ENCODE measurements at places on chromosomes 12 and 14.

GRCh38 chr12:26696613-26697092, 136.3 kb downstream of the ITPR2 start:
- DNase-seq, result no peak

GRCh38 chr12:19273482-19274330, 144.2 kb downstream of the PLEKHA5 start:
- DNase-seq, result peak; percentile 39

- no peak for DNase-seq
Measured at GRCh38 chr12:106030210-106031071, 108.3 kb downstream of the NUAK1 start.

DNA sequence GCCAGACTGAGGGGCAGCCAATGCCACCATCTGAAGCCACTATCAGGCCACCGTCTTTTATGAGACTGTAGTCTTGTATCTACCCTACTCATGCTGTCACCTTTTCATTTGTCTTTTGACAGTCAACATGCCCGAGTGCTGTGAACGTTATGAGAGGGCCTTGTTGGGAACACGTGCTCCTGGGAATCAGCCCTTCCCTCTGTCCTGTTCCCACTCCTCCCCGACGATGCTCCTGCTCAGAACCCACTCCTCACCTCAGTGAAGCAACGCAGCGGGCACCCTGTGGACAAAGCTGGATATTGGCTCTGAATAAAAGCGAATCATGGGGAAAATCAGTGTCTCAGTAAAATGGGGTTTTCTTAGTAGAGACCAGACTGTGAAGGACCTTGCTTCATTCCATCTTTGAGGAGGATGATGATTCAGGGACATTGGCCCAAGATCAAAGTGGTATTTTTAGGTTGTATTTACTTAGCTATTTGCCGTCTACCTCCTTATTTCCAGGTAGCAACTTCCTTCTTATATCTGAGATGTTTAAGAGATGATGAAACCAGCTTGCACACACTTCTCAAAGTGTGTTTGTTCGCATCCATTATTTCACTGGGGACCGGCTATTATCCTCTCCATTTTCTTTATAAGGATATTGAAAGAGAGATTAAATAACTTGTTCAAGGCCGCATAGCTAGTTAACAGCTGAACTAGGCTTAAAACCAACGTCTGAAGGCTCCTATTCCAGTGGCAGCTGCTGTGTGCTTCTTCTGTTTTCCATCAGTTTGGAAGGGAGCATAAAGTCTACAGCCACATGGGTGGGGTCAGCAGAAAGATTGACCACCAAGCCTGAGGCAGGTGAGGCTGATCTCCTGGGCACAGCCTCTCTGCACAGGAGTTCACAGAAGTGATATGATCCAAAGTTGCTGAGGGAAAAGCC, 43.9 kb upstream of the CTDSP2 start:
- DNase-seq, result no peak

GRCh38 chr12:24778486-24779304, 170.2 kb downstream of the BCAT1 start:
- no peak for DNase-seq

GRCh38 chr12:10361084-10361483, 28.8 kb downstream of the KLRK1 start:
- no peak for DNase-seq

DNA sequence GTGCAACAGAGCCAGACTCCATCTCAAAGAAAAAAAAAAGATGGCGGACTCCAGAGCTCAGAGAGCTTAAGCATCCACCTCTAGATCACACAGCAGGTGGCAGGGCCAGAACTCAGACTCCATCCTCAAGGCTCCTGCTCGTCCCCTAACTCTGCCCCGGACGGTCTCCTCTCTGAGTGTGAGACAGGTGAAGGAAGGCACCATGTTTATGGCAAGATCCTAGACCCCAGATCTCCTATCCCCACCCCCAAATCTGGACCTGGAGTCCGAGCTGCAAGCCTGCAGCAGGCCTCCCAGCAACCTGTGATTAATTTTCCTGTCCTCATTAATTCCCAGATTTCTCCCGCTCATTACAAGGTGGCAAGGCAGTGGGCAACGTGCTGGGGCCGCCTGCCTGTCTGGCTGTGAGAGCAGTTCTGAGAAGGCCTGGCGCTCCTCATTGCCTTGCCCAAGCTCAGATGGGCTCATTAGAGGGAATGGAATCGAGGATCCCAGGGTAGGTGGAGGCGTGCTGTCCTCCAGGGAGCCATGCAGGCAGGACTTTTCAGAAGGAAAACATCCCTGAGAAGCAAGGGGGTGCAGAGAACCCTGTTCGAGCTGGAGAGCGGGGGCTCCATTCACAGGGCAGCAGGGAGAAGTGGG, 296.6 kb upstream of the RTL1 start:
- no peak for DNase-seq

DNA sequence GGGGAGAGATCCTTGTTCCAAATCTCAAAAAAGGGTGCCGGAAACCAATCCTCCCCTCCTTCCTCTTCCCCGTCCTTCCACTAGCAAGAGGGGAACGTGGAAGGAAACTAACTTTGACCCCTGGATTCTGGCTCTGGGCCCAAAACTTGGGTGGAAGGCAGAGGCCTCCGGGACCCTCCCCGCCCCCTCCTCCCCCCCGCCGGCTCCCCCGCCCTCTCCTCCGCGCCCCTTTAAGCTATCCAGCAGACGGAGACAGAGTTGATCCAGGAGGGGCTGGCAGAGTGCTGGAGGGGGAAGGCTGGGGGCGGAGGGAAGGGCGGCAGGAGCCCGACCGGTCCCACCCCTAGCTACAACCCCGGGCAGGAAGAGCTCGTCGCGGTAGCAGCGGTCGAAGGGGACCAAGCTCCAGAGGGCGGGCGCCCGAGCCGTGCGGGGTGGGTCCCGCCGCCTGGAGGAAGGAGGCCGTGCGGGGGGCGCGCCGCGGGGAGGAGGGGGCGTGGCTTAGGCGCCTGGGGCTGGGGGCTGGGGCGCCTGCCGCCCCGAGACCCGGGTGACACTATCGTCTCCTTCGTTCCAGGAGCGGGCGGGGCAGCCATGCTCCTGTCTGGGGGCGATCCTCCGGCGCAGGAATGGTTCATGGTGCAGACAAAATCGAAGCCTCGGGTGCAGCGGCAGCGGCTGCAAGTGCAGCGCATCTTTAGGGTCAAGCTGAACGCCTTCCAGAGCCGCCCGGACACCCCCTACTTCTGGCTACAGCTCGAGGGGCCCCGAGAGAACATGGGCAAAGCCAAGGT, at the start of gene NYNRIN:
Gene NYNRIN (plus strand): TSS at position 351 of the 794 bp plus-strand sequence. CDS start 244 bp downstream, at position 595.
- peak; percentile 53 for DNase-seq

GRCh38 chr14:93037351-93037750, 78.4 kb downstream of the ITPK1 start:
- DNase-seq, result no peak

- DNase-seq, result no peak
Measured at GRCh38 chr14:102231476-102232347, 73.3 kb downstream of the MOK start.

Measured in naive thymus-derived CD8-positive, alpha-beta T cell (primary cell).